GOT3 (cell line): ENCODE measurements at places on chromosomes 12 and 14.

DNA sequence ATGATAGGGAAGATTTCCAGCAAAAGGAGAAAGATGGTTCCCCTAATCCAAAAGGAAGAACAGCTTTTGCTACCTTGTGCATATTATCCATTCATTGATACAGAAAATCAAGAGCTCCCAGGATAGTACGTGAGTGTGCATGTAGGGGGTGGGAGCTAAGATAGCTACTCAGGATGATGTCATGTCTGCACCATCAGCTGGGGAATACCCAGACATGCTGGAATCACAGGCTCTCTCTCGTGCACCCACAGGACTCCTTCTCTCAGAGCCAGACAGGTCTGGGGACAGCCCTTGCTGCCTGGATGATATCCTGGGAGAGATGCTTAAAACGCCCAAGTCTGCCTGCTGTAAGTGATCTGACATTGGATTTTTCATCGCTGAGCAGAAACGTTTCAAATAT lies 38.9 kb downstream of the FOXN3 start:
- no peak for DNase-seq

- no peak for DNase-seq
Measured at GRCh38 chr12:98618952-98619351, 25.5 kb downstream of the SLC25A3 start.

- no peak for DNase-seq
Measured at GRCh38 chr14:61555056-61555838, 140.1 kb upstream of the HIF1A start.

DNA sequence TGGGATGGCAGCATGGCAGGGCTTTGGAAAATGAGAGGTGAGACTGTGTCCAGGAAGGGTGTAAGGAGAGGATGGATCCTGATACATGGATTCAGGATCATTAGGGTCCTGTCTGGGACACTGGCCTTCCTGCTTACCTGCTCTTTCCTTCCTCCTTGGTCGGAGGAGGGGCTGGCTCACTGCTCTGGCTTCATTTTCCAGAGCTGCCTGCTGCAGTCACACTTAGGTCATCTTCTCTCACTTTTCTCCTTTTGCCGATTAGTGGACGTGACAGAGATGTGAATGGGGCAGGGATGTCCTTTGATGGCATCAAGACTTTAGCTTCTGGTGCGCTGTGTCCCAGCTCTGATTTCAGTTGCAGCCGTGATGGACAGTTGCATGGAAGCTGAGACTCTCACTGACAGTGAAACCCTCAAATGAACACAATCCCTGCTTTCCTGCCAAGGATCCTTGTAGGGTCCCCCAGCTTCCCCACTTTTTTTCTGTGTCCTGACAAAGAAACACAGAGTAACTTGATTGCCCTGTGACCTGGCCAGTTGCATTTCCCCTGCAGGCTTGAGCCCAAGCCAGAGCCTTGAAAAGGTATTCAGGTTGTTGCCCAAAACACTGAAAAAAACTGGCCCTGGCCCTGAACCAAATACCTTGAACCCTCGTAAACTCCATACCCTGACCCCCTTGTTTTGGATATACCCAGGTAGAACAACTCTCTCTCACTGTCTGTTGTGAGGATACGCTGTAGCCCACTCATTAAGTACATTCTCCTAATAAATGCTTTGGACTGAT lies 756 bp upstream of the CIDEB start:
- no peak for DNase-seq

DNA sequence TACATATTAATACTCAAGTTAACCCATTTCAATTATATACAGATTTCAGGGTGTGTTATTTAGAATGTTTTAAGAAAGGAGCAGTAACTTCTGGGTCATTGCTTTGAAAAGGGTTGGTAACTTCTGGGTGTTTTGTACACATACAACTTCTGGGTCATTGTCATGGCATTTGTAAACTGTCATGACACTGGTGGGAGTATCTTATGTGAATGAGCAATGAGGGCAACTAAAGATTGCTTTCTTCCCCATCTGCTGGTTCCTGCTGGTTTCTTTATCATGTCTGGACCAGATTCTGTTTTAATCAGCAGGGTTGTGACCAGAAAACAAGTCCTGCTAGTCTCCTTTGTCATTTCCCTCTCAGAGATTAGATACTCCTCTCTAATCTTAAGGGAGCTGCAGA lies 713.3 kb downstream of the LRFN5 start:
- DNase-seq = no peak

- no peak for DNase-seq
Measured at GRCh38 chr12:59734371-59734770, 138.5 kb downstream of the SLC16A7 start.

DNA sequence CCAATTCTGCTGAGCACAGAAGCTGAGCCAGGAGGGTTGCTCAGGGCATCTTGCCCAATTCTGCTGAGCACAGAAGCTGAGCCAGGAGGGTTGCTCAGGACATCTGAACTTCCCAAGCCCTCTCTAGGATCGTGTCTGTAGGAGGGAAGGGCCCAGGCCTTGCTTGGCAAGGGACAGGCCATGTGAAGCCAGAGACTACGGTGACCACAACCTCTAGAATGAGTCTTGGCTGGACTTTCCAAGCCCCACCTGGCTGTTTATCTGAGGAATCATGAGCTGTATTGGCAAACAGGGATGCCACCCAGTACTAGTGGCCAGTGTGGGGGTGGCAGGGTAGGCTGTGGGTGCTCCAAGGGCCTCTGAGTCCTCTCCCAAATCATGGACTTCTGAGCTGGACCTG lies 7.7 kb upstream of the SERPINA6 start:
- DNase-seq = no peak
